Activated T-helper 17 cell treated with anti-CD3 and anti-CD28 coated beads, Interleukin-2, amount 50 U/mL, for 72 hours (primary cell): ENCODE measurements at places on chromosomes 3 and 15. TPM values are rescaled to one million over a fixed set of nuclear protein-coding genes. Genes with fewer than 3 reads are reported as not detected.

DNA sequence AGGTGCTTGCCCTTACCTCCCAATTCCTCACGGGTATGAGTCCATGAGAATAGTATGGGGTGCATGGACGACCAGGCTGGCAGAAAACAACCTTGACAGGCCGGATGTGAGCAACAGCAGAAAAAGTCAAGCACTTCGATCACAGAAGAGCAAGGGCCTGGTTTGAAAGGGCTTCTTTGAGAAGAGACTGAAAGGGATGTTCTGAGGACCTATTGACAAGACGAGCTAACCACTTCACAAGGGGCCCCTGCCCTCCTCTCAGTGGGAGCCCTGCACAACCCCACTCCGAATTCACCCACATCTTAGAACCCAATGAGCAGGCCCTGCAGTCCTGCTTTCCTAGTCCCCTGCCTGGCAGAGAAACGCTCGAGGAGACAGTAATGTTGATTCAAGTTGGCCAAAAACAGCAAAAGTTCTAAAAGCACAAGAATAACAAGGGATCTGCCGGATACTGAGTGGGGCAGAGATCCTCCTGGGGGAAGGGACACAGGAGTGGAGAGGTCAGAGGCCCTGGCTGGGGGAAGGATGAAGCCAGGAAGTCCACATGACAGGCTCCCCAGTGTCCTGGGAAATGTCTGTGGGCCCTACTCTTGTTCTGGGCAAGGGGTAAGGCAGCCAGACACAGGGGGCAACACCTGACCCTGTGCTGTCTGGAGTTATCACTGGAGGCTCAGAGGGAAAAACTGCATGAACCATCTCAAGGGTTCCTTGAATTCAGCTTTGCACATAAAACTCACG lies 14.8 kb upstream of the CX3CR1 start:
- H3K36me3 ChIP-seq, result no peaks in the 10 kb centered on the region
- H3K4me3 ChIP-seq, result no peak overlapping the region
- no peak for ATAC-seq

- H3K4me3 ChIP-seq, result no peak overlapping the region
- no peak overlapping the region for H3K27ac ChIP-seq
- no peaks in the 10 kb centered on the region for H3K4me1 ChIP-seq
- ATAC-seq, result no peak
- H3K27me3 ChIP-seq, result peaks cover 14% of the 10 kb centered on the region
These were observed 52.2 kb upstream of the TBC1D21 start for GRCh38 chr15:73821181-73821580.

DNA sequence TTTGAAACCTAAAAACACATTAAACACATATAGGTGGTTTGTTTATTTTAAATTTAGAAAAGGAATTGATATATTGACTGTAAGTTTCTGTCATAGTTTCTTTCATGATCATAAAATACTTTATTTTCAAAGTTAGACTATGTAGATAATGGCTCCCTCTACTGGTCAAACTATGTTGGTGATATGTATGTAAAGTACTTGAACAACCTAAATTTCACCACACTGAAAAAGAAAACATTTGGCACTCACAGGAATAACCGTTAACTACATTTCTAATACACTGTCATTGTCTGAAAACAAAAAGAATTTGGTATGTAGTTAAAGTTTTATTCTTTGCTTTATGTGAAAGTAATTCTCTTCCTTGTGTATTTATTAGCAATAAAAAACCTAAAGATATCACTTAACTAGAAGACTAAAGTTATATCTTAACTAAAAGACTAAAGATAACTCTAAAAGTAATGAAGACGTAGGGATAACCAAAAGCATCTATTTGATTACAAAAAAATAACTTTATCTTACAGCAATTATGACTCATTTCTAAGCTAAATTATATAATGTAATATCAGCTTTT lies 427.5 kb downstream of the VGLL3 start:
- H3K27ac ChIP-seq, result no peak overlapping the region
- ATAC-seq, result no peak
- no peaks in the 10 kb centered on the region for H3K36me3 ChIP-seq
- H3K27me3 ChIP-seq, result no peaks in the 10 kb centered on the region
- no peaks in the 10 kb centered on the region for H3K4me1 ChIP-seq

C15orf40 gene
- total RNA-seq, result 18.0 TPM

GRCh38 chr3:139652561-139652960 lies 25.2 kb downstream of the NMNAT3 start:
- ATAC-seq, result no peak
- no peak overlapping the region for H3K4me3 ChIP-seq
- no peaks in the 10 kb centered on the region for H3K4me1 ChIP-seq
- no peak overlapping the region for H3K27ac ChIP-seq
- no peaks in the 10 kb centered on the region for H3K36me3 ChIP-seq

DNA sequence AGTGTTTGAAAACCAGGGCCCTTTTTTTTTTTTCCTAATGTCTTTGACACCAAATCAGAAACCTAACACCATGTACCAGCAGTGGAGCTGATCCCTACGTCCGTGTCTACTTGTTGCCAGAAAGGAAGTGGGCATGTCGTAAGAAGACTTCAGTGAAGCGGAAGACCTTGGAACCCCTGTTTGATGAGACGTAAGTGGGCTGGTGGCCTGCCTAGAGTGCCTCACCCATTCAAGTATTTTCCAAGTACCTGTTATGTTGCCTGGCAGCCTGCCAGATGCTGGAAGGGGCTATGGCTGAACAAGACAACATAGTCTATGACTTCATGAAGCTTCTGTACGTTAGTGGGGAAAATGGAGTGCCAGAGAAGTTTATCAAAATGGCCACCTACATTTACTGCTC lies 39.7 kb downstream of the ESYT3 start:
- no peak for ATAC-seq
- no peaks in the 10 kb centered on the region for H3K4me1 ChIP-seq
- peaks cover 4% of the 10 kb centered on the region for H3K27me3 ChIP-seq
- H3K27ac ChIP-seq, result no peak overlapping the region

- no peak overlapping the region for H3K27ac ChIP-seq
- peak; percentile 37 for ATAC-seq
- peak overlapping the region; percentile 9 for H3K4me3 ChIP-seq
- peaks cover 20% of the 10 kb centered on the region for H3K27me3 ChIP-seq
- no peaks in the 10 kb centered on the region for H3K36me3 ChIP-seq
These were observed 13.2 kb upstream of the GNB4 start for GRCh38 chr3:179464323-179465092.
